ENCODE measurements at places on chromosomes 1 and 21. TPM values are rescaled to one million over a fixed set of nuclear protein-coding genes. Genes with fewer than 3 reads are reported as not detected.

GRCh38 chr1:174040387-174040786, 18.2 kb upstream of the RC3H1 start:
- no peak for DNase-seq

DNA sequence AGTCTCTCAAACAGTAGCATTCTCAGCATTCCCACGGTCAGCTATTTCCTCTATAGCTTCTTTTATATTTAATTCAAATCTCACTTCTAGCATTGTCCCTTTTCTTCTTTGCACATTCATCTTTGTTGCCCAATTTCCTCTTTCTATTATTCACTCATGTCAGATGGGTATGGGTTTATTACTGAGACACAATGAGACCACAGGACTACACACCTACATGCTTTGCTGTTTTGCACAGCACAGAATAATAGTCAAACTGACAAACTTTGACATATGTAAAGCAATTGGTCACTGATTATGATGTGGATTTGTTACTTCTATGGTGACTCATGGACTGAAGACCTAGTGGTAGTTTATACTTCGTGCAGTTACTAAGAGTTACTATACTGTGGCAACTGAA, 5.8 kb upstream of the CD1C start:
- no peak for DNase-seq

ANGPTL3 gene
- 8.9 TPM for polyA plus RNA-seq

GRCh38 chr1:10838541-10838940, 42.1 kb upstream of the CASZ1 start:
- DNase-seq = no peak

FABP3 gene
- polyA plus RNA-seq = 79.3 TPM

SYTL1 gene
- 7.6 TPM for polyA plus RNA-seq

DNA sequence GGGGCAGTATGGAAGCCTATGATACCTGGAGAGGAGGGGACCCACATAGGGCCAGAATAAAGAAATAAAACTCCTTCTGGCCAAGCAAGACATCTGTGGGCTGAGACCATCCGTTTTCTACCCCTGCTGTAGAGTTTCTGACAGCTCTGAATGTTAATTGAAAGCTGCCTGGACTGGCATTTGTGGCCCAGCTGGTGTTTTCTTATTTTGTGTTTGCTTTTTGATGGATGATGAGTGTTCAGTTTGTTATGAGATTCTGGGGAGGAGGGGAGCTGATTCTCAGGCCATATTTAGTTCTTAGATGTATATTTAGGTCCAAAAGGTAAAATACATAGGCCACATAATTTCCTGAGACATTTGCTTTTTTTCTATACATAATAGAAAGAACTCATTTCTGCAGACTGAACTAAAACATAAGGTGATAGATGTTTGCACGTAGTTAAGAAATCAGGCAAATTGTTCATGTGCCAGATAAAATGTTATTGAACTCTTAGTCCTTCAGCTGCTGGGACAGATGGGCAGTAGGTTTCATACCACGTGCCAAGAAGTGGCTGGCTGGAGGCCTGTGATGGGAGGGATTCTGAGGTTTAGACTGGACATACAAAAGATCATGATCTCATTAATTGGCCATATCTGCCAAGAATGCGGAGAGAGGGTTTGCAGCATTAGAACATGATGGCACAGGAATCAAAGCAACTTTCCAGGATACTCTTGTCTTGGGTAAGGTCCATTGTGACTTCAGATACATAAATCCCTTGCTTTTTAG, 54.1 kb downstream of the DSCAM start:
- DNase-seq = no peak

- no peak for DNase-seq
Observed at GRCh38 chr1:197980457-197980856, 63.3 kb downstream of the LHX9 start.

MAP1LC3C gene
- polyA plus RNA-seq = 1.2 TPM

KLHDC9 gene
- polyA plus RNA-seq = 15.0 TPM

DNA sequence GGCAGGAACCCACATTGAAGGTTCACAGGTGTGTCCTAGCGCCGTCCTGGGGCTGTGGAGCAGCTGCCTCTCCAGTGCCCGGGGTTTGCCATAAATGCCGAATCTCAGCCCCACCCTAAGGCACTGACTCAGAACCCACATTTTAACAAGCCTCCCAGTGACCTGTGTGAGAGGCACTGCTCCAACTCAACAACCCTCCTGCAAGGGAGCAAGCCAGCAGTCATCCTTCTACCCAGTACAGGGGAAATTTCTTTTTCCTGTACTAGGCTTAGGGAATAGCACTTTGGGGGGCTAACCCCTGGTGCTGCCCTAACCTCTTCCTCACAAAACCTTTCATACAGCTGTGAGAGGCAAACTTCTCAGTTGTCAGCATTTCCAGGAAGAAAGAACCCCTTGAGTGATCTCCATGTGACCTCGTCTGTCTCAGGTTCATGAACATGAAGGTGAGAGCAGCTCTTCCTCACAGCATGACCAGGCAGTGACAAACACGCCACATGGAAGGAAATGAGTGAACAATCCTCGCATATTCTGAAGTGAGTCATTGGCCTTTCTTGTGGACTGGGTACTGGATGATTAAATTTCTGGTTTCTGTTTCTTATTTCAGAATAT, 11.4 kb upstream of the BCAR3 start:
- no peak for DNase-seq

ADAMTS4 gene
- polyA plus RNA-seq = 1.4 TPM

DNA sequence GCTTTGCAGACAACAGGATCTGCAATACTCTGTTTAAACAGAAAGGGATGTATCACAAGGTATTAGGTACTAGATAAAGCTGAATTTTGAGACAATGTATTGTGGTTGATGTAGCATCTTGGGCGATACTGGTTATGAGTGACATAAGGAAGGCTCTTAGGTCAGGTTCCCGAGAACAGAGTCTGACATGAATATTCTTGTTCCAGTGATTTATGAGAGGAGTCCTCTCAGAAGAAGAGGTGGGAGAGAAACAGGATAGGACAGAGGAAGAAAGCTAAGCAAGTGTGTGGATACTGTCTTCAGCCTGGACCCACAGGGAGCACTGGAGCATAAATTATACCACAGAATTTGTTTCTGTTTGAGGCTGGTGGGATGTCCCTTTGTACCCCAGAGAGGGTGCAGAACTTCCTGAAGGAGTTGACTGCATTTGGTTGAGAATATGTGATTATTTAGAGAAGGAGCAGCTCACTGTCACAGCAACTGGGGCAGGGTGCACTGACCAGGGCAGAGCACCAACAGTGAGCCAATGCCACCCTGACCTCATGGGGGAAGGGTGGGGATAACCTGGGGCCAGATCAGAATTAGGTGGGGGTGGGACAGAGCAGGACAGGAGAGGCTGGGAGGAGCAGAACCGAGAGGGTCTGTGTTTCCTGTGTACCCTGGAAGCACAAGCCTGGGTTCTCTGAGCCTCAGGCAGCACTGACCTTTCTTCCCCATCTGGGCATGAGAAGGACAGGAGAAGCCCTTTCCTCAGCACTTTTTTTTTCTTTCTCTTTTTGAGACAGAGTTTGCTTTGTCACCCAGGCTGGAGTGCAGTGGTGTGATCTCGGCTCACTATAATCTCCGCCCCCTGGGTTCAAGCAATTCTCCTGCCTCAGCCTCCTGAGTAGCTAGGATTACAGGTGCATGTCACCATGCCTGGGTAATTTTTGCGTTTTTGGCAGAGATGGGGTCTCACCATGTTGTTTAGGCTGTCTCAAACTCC, 36.3 kb upstream of the SLC6A9 start:
- no peak for DNase-seq

DNA sequence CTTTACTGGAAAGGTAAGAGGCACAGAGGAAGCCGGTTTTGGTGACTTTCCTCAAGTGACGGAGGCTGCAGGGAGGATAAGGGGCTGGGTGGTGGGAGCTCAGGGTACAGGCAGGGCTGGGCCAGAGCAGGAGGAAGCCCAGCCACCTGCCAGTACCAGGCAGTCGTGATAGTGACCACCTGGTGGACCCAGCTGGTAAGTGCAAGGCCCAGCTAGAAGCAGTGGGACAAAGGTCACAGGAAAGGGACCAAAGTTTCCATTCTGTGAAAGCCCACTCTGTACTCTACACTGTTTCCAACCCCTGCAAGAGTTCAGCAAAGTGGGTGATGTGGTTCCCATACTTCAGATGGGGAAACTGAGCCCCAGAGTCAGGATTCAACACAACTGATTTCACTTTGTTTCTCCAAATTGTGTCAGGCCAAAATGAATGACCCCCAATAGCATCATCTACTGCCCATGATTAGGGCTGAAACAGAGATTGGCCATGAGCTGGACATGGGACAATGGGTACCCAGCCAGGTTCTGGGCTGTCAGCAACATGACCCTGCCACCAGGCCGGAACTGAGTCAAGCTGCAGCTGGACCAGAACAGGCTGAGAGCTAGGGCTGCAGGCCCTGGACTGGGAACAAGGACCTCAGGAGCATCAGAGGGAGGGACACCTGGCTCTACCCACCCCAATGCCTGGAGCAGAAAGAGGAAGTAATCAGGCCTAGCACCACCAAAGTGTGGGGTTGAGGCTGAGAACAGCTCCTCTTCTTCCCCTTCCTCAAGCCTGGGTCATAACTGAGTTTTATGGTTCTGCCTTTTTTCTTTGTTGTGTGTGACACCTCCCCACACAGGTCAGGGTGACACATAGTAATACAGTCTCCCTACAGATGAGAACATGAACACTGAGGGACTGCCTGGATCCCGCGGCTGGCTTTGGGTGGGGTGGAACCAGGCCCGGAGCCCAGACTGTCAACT, 50.2 kb downstream of the KCNN3 start:
- DNase-seq = no peak

DNA sequence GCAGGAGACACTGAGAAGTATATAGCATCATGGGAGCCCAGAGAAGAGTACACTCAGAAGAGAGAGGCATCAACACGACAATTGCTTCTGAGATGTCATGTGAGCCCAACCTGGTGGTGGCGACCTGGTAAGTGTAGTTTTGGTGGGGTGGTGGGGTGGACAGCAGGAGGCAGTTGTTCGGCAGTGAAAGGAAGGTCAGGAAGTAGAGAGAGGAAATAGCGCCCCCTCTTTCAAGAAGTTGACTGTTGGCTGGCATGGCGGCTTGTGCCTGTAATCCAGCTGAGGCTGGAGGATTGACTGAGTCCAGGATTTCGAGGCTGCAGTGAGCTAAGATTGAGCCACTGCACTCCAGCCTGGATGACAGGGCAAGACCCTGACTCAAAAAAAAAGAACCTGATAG, 12.6 kb downstream of the RSPO1 start:
- no peak for DNase-seq

DNA sequence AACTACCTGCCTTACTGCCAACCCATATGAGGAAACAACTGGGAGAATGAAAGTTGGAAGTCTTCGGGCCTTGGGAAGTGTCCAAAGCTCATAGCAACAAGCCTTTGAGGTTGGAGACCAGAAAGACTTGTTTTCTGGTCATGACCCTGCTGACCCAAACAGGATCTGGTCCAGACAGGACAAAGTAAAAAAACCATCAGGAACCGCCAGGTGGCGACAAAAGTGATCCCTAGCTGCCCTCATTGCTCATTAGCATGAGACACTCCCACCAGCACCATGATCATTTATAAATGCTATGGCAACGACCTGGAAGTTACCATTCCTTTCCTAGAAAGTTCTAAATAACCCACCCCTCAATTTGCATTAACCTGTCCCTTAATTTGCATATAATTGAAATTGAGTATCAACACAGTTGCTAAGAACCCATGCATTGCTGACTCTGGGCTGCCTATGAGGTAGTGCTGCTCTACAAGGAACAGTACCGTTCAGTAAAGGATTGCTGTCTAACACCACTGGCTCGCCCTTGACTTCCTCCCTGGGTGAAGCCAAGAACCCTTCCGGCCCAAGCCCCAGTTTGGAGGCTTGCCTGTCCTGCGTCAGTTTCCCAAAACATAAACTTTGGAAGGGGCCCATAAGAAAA, 89.0 kb downstream of the URB2 start:
- no peak for DNase-seq

DNA sequence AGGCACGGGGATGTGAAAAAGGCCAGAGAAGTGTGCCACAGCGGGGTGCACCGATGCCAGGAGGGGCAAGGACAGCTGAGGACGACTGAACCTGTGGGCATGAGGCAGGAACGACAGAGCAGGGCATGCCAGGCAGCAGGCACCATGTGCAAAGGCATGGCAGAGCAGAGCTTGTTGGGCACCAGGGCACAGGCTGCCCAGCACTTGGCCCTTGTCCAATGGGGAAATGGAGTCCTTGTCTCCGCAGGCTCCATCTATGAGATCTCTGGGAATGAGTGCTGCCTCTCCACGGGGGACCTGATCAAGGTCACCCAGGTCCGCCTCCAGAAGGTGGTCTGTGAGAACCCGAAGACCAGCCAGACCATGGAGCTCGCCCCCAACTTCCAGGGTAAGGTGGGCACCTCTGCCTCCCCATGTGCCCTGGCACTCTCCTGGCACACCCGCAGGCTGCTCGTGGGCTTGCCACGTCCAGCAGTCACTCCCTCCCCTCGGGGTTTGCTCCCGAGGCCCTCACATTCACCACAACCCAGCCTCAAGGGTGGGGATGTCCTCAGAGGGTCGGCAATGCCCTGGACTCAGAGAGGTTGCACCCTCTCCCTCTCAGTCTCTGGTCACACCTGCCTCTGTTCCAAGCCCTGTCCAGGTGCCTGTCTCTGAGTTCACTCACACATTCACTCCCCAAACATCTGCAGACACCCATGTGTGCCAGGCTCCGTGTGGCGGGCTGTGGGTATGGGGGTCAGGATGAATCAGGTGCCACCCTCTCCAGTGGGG, 4.2 kb downstream of the THEMIS2 start:
- DNase-seq = no peak

GRCh38 chr1:60886793-60887331, 195.5 kb upstream of the NFIA start:
- DNase-seq = no peak

GRCh38 chr21:42157606-42158310, 61.2 kb upstream of the ABCG1 start:
- no peak for DNase-seq

KIF17 gene
- polyA plus RNA-seq = 4.3 TPM

- DNase-seq = no peak
Observed at GRCh38 chr1:38238294-38238693, 191.7 kb upstream of the POU3F1 start.

GRCh38 chr1:77539519-77540142, 142.8 kb downstream of the ZZZ3 start:
- no peak for DNase-seq

- peak; percentile 89 for DNase-seq
Observed at GRCh38 chr1:1033009-1033587, 13.2 kb downstream of the AGRN start.

DNA sequence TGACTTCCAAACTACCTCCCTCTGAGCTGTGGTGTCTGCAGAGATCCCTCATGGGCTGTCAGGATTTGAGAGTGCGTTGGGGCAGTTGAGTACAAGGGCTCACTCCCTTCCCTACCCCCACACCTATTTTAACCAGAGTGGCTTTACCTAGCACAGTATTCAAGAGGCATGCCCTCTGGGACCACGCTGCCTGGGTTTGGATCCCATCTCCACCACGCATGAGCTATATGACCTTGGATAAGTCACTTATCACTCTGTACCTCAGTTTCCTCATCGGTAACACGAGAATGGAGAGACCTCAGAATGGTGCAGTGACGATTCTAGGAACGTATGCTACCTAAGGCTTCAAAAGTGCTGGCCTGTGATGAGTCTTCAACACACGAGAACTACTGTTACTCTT, 147.3 kb upstream of the WNT4 start:
- DNase-seq = no peak

GRCh38 chr1:206534552-206534951, 27.2 kb downstream of the RASSF5 start:
- no peak for DNase-seq

- DNase-seq = no peak
Observed at GRCh38 chr21:31848326-31848985, 24.4 kb upstream of the HUNK start.

CLCA2 gene
- polyA plus RNA-seq = 0.05 TPM

All from left kidney (tissue), 8 donors.